Kidney epithelial cell (primary cell): ENCODE measurements at places on chromosomes 3 and 15. TPM values are rescaled to one million over a fixed set of nuclear protein-coding genes. Genes with fewer than 3 reads are reported as not detected.

DNA sequence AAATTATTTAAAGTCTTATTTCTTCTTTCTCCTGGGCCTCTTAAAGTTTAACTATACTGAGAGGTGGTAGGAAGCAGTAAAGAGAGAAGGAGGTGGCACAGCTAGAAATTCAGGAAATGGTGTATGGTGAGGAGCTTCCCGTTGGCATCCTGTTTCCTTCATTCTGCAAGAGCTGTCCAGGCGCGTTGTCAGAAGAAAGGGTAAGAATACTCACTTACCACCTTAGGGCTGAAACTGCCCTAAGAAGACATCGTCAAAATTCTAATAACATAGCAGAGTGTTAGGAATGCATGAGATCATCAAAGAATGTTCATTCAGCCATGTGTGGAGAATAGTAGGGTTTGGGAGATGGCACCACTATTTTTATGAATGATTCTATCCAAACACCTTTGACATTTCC is 699.6 kb downstream of the MCTP2 start:
- DNase-seq: no peak

GRCh38 chr15:83430441-83430840 is 16.7 kb upstream of the SH3GL3 start:
- no peak for DNase-seq

DNA sequence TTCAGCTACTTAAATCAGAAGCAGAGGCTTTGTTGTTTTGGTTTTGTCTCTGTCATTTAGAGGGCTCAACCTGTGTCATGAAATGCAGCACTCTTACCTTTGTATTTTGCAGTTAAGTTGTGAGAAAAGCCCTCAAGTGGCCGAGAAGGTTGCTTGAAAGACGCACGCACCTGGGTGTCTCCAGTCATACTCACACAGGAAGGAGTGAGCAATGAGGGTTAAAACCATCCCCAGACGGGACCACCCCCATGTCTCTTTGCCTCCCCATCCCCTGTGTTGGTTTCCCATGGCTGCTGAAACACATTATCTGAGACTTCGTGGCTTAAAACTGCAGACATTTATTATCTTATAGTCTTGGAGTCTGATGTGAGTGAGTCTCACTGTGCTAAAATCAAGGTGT is 376.1 kb upstream of the CFAP20DC start:
- no peak for DNase-seq

- peak; percentile 7 for DNase-seq
Measured at GRCh38 chr3:134708671-134709070, 57.8 kb upstream of the KY start.

DNA sequence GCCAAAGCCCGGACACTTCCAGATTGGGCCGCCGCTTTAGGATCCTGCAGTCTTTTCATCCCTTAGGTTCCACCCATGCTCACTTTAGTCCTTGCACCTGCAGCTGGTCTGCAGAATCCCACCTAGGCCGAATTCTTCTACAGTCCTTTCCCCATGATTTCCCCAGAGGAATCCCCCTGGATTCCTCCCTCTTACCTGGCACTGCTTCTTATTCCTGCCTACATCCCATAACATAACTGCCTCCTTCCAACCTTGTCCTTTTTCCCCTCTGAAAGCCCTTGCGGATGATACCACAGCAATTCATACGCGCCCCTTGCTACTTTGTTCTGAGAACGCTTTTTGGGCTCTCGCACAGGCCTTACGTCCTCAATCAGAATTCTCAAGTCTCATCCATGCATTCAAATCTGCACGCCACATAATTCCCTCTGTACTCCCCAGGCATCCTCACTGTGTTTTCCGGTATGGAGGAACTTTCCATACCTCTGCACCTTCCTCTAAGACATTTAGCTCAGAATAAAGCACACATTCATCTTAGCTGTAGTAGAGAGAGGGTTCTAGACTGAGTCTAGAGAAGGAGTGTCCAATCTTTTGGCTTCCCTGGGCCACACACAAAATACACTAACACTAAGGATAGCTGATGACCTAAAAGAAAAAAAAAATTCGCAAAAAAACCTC is 619 bp downstream of the EIF2AK4 start:
- no peak for DNase-seq

DNA sequence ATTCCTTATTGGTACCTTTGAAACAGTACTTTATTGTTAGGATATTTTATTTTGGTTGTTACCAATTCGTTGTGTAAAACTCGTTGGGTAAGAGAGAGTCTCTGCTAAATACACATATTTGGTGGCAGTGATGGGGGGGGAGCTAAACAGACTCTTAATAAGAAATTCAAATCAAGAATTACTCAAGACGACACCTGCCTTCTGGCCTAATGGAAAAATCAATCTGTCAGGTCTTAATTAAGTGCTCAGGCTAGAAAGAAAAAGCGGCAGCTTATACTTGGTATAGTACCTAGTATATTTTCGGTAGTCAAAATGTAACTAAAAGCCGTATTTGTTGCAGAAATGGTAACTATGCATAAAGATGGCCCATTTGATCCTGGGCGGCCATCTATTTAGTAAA is 18.2 kb downstream of the FOXP1 start:
- DNase-seq: no peak

GRCh38 chr3:157607826-157608405 is 104.7 kb upstream of the VEPH1 start:
- no peak for DNase-seq

DNA sequence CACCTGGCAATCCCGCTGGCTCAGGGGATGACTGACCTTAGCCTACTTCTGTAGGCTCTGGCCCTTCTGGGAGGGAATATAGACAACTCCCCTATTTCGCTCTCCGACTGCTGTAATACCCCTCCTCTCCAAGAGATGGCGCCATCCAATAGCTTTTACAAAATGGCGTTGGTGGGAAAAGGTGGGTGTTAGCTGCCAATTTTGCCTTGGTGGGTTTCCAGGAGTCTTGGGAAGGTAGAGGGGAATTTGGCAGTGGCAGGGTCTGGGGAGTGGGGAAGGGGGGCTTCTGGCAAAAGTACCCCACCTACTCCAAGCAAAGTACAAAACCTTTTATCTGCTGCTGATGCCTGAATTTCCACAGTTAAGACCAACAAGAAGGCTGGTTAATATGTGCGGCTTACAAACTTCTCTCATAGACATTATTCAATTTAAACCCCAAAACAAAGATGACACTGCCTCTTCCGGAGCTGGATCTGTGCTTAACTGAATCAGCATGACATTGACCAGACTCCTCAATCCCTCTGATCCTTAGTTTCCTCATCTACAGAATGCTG is 62.1 kb downstream of the RASGRF1 start:
- DNase-seq: no peak

- no peak for DNase-seq
Measured at GRCh38 chr3:64384561-64384960, 159.3 kb upstream of the PRICKLE2 start.

DNA sequence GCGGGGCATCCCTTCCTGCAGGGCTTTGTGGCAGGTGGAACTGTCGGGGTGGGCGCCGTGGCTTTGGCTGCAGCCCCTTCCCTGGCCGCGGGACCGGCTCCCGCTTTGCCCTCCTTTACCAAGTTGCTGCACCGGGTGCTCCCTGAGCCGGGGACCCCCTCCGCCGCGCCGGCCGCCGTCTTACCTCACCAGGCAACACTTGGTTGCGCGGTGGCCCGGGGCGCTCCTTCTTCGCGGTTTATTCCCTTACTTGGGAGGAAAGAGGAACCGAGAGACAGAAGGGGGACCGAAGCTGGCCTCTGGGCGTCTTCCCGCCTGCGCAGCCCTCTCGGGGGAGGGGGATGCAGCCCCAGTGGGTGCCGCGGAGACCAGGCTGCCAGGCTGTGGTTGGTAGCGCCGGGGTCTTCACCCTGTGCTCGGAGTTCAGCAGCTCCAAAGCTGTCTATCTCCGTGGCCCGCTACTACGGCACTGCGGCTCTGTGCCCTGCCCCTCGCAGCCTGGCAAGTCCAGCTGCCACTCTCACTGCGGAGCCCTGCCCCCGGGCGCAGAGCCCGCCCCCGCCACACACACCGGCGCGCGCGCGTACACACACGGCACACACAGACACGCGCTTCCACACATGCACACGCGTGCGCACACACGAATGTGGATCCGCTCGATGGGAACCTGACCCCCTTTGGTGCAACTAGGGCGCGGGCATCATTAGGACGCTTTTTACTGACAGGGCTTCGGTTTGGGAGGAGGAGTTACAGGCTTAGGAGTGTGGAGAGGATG is at the start of gene DGKG:
Gene DGKG, minus strand, starts transcription at position 473 of the 775 bp plus-strand sequence. CDS start 41,775 bp downstream, outside the sequence.
- DNase-seq: no peak

DNA sequence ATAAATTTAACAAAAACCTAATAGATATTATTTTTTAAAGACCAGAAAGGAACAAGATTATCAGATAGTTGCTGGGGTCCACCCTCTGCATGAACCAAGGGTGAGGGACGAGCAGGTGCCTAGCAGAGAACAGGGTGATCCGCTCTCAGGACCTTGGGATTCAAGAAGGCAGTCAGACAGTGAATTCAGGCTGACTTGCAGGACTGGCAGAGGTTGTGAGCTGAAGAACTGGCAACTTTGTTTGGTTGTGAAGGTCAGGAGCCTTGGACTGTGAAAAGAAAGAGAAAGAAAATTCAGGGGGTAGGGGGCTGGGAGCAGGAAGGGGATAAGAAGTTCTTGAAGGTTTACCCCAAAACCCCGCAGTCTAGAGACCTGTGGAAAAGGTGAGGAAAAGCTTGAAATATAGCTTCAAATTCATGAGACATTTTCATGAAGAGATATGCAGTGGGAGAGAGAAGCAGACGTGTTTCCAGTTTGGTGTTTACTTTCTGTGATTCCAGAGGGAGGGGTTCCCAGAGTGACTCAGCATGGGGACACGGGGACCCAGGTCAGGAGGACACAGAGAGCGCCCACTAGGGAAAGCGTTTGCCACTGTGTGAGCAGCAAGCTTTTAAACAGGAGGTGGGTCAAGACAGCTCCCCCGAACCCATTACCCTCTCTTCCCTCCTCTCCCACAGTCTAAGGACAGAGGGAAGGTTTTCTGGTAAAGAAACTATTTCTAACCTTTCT is 217.2 kb upstream of the UMPS start:
- DNase-seq: no peak

DNA sequence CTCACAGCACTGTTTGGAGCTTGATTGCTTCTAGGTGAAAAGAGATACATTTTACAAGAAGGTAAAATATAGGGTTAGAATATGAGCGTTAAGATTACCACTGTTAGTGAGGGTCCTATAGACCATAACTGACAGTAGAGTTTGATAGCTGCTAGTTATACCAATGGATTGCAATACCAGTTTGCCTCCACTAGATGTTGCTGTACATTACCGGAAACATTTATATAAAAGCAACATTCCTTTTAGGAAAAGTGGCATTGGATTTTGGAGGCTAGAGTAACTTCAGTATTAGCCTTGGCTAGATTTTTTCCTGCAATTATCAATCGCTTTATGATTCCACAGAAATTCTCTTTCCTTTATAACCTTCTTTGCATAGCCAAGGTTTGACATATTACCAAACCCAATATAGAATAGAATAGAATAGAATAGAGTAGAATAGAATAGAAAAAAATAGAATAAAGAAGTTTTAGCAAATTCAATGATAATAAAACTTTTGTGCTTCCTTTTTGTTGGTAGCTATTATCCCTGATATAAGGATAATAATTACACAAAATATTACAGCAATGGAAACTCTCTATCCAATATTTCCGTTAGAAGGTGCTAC is 1093.6 kb upstream of the ALCAM start:
- DNase-seq: no peak

GRCh38 chr3:35380196-35380595 is 259.1 kb upstream of the ARPP21 start:
- no peak for DNase-seq

GRCh38 chr3:195246581-195246995 is 24.4 kb downstream of the XXYLT1 start:
- no peak for DNase-seq

- no peak for DNase-seq
Measured at GRCh38 chr3:2420919-2421318, 322.3 kb downstream of the CNTN4 start.

The GABRB3 gene
- 0.21 and 0.96 TPM in 2 replicates for total RNA-seq

The GCNT3 gene
- total RNA-seq: 2.0 and 3.9 TPM in 2 replicates

The FGF12 gene
- total RNA-seq: 3.2 and 5.9 TPM in 2 replicates
